Stimulated activated CD8-positive, alpha-beta memory T cell treated with anti-CD3 and anti-CD28 coated beads, Interleukin-15, amount 100 ng/mL, for 48 hours (primary cell): ENCODE measurements at places on chromosomes 11 and 22.

DNA sequence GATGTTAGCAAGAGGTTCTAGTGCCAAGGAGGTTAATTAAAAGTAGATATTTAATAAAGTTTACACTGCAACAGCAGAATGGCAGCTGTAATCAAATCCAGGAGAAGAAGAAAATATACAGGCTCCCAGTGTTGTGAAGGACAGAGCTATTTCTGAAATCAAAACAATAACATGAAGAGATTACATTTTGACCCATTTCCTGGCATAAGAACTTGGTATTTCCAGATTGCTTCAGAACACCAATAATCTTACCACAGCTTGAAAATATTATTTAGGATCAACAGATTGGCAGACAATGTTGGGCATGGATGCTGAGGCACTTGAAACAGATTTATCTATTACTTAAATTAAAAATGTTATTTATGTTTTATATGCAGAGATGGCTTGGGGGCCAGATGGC, 692.5 kb downstream of the KCNA4 start:
- DNase-seq: no peak

GRCh38 chr11:73197348-73197747, 20.7 kb upstream of the P2RY2 start:
- no peak for DNase-seq

GRCh38 chr11:134120143-134120850, 51.4 kb downstream of the JAM3 start:
- no peak for DNase-seq

DNA sequence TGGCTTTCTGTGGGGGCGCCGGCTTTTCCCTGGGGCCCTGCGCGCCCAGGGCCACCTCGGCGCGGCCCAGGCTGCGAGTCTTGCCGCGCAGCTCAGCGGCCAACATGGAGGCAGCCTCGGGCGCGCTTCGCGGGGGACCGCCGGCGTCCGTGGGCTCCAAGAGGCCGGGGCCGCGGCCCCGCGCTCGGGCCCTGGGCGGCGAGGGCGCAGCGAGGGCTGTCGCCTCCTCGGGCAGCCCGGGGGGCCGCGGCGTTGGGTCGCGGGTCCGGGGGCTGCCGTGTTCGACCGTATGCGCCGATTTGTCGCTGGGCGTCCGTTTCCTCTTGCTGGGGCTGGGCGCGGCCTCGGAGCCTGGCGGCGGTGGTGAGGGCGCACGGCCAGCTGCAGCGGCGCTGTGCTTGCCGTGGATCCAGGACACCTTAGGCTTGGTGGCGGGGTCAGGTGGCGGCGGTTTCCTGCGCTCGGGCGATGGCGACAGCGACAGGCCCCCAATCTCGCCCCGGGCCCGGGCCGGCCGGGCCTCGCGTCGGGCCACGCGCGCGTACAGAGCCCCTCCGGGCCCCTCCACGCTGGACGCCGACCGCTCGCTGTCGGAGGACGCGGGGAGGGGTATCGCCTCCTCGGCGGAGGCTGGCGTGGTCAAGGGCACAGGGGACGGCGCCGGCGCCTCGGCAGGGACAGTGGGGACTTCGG, 11.9 kb downstream of the SCARF2 start:
- DNase-seq: no peak
